Lower leg skin (tissue), 4 donors: ENCODE measurements at places on chromosomes 4 and X. TPM values are rescaled to one million over a fixed set of nuclear protein-coding genes. Genes with fewer than 3 reads are reported as not detected.

GRCh38 chr4:2306773-2307410 lies 45.0 kb upstream of the MXD4 start:
- no peak for DNase-seq

- DNase-seq = no peak
Observed at GRCh38 chrX:132858018-132858417, 100.4 kb downstream of the HS6ST2 start.

- no peak for DNase-seq
Observed at GRCh38 chrX:114201622-114202021, 382.3 kb upstream of the HTR2C start.

GLRA3 gene
- total RNA-seq = not detected

- no peak for DNase-seq
Observed at GRCh38 chr4:146334862-146335449, 120.6 kb downstream of the REELD1 start.

DNA sequence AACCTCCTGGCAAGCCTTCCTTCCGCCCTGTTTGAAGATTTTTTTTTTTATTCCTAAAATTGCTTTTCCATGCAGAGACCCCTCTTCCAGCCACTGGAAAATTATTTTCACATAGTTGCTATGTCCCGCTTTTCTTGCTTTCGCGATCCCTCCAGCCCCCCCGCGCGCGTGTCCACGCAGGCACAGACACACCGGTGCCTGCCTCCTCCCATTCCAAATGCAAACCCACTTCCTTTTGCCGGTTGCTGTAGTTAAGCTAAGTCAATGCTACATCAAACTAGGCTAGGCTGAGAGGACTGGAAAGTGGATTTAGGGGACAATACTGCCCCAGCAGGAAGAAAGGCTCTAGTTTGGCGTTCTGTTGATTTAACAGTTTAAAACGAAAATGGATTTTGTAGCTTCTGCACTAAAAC lies 111.0 kb downstream of the DHX15 start:
- no peak for DNase-seq

GABRQ gene
- 0.25 TPM for total RNA-seq
